ENCODE measurements at places on chromosomes 1 and 21. TPM values are rescaled to one million over a fixed set of nuclear protein-coding genes. Genes with fewer than 3 reads are reported as not detected.

Gene RRP1
- total RNA-seq = 43.5 TPM

Gene IGSF5
- 0.30 TPM for total RNA-seq

Gene TNFRSF9
- total RNA-seq = not detected

Gene AIRE
- 0.31 TPM for total RNA-seq

Gene VTCN1
- not detected for total RNA-seq

Gene ZNF683
- total RNA-seq = not detected

Gene CD84
- not detected for total RNA-seq

Gene PUM1
- 115 TPM for total RNA-seq

DNA sequence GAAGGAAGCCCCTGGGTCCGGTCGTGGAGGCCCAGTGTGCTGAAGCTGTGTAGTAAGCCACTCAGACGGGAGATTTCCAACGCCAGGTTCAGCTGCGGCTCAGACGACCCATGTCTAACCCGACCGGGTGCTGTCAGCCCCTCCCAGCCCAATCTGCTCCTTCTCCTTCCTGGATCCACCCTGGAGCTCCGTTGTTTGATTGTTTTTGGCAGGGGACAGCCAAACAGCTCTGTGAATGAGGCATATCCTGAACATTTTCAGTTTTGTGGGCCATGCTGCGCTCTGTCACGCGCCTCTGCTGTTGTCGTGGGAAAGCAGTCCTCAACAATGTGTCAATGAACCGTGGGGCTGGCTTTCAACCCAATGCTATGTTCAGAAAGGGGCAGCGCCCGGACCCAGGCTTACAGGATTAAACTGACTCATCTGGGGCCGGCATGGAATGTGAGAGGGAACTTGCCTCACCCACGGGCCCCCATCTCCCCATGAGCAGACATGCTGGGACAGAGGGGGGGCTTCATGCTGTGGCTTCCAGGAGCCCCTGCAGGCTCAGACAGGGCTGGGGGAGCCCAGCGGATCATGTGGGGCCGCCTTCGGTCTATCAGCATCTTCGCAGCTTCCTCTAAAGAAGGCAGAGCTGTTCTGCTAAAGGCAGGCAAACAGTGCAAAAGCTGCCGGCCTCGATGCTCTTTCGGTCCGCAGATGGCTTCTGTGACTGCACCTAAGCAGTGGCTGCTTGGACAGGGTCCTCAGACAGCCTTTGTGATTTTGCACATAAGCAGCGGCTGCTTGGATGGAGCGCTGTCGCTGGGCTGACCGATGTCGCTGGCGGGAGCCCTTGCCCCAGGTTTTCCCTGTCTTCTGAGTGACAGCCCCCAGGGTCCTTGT lies 101.7 kb downstream of the RIPK4 start:
- DNase-seq = peak; percentile 37

- no peak for DNase-seq
Observed at GRCh38 chr1:244704107-244704506, 51.2 kb downstream of the DESI2 start.

GRCh38 chr1:243351337-243351736 lies 95.5 kb downstream of the SDCCAG8 start:
- no peak for DNase-seq

DNA sequence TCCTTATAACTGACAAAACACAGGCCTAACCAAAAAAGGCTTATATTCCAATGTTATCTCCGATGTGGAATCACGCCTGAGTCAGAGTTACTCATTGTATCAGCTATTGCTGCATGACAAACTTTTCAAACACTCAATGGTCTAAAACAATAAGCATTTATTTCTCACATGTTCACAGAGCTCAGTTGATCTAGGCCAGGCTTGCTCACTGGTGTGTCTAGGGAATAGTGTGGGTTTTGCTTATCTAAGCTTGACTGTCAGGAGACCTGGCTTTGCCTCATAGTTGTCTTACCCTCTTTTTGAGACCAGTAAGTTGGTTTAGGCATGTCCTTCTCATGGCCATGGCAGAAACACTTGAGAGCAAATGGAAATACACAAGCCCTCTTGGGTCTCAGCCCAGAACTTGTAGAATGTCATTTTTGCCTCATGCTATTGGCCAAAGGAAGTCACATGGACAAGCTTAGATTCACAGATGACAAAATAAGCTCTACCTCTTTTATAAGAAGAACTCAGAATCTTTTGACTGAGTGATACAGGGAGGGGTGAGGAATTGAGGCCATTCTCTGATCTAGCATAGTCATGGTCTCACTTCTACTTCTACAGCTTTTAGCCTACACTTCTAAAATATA lies 130.8 kb downstream of the HMCN1 start:
- DNase-seq = no peak

DNA sequence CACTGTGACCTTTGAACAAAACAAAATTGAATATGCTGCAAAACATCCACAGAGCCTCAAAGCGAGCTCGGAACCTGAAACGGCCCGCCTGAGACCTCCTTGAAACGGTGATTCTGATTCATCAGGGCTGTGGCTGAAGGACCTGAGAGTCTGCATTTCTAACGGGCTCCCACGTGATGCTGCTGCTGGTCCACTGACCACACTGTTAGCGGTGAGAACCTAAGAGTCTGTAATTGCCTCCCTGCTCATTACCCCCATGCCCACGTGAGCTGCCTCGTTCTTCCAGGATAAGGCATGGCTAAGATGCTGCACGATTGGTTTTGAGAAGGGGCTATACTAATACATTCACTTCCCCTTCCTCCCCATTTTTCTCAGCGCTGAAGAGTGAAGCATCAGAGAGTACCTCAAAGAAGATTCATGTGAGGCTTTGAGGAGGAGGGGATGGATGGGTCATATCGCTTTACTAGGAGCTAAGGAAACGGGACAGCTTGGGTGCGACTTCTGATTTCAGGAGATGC lies 9.7 kb downstream of the TLR5 start:
- DNase-seq = no peak

Data from H7 (cell line).